ENCODE measurements at places on chromosomes 13 and 19.

DNA sequence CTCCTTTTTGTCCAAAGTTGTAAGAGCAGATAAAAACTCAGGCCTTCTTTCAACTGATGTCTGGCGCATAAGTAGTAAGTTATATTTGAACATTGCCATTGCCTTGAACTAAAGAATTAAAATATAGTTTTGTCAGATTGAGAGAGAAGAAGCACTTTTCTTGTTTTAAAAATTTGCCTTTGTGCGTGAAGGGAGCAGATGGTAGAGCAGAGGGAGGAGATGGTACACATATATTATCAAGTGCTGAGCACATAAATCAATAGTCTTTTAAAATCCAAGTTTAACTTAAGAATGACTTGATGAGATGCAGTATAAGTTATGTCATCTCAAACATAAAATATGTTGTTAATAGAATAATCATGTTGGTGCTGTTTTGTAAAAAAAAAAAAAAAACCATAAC is 504.6 kb upstream of the KLHL1 start:
- DNase-seq = no peak

- peak; percentile 36 for DNase-seq
Observed at GRCh38 chr19:39843919-39844793, 2.0 kb downstream of the FBL start.

DNA sequence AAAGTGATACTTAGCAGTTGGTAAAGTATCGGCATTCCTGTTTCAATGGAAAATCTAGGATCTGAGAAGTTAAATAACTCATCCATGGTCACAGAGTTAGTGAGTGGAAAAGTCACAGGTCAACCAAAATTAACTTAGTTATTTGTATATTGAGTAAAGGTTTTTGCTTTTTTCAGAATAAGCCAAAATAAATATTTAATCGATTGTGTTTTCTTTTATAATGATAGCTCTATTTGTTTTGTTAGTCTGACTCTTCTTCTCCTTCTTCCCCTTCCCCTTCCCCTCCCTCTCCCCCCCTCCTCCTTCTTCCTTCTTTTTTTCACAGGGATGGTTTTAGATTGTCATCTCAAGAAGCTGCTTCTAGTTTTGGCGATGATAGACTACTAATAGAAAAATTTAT is 173.5 kb downstream of the PCCA start:
- no peak for DNase-seq

- no peak for DNase-seq
Observed at GRCh38 chr19:12513531-12514061, 29.0 kb upstream of the ZNF709 start.

- no peak for DNase-seq
Observed at GRCh38 chr13:105969761-105970160, 565.7 kb downstream of the EFNB2 start.

GRCh38 chr13:99297331-99297730 is 9.9 kb downstream of the GPR183 start:
- no peak for DNase-seq

DNA sequence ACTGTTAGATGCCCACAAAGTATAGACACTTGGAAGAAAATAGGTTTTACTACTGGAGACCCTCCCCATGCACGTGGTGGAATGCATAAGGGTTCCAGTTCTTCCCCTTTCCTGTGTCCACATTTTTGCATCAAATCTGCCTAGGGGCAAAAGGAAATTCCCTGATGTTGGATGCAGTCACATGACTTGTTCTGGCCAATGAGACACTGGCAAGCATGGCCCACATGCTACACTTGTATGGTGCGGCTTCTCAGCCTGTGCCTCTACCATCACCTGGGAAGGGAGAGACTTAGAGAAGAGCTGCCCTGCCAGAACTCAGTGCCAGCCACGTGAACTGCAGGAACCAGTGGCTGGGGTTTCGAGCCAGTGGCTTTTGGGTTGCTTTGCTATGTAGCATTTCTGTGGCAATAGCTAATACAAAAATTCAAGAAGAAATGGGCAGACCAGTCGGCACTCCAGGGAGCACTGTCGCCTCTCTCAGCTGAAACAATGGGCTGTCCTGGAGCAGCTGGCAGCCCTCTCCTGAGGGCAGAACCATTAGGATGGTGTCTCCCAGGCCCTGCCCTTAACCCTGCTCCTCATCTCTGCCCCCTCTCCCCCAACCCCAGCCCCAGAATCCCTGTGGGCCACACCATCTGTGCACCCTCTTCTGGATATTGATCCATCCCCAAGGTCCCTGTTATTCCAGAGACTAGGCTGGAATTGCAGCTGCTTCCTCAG is 634.0 kb downstream of the UQCRFS1 start:
- DNase-seq = no peak

- no peak for DNase-seq
Observed at GRCh38 chr13:112186091-112186490, 119.1 kb downstream of the SOX1 start.

- no peak for DNase-seq
Observed at GRCh38 chr13:113890774-113891480, 27.1 kb upstream of the GAS6 start.

- DNase-seq = peak; percentile 95
Observed at GRCh38 chr19:17226002-17226933, at the start of gene OCEL1. OCEL1 (plus strand) TSS chr19:17226226; CDS start chr19:17226248, 22 bp downstream.

- no peak for DNase-seq
Observed at GRCh38 chr19:49579947-49580263, 451 bp downstream of the NOSIP start.

DNA sequence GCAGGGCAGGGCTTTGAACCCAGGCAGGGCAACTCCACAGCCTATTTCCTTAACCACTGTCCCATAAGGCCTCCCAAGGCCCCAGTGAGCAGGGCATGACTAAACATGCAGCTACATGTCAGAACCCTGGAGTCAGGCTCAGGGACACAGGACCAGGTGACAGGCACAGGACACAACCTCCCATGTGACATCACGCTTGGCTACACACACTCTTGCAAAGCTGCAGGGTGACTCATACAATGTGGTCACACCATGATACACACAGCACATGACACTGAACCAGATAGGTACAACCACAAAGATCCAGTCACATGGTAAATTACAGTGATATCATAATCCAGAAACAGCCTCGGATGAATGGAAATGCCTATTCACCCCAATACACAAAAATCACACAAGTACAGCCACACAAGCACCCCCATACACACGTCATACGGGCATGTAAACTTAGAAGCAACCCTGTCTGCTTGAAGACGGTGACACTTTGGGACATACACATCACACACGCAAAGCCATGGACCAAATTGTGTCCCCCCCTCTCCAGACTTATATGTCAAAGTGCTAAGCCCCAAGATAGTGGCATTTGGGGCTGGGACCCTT is 14.5 kb downstream of the KLK4 start:
- DNase-seq = no peak

- DNase-seq = no peak
Observed at GRCh38 chr13:110528911-110529310, 32.6 kb downstream of the RAB20 start.

- DNase-seq = no peak
Observed at GRCh38 chr13:44292545-44292944, 81.1 kb upstream of the SERP2 start.

DNA sequence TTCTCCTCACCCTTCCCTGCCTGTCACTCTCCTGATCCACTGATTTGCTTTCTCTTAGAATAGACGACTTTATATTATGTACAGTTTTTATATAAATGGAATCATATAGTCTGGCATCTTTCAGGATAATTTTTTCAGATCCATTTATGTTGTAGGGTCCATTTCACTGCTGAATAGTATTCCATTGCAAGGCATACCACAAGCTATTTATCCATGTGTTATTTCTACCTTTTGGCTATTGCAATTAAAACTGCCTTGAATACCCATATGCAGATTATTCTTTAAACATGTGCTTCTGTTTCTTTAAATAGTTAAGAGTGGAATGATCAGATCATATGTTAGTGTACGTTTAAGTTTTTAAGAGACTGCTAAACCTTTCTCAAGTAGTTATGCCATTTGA is 17.8 kb upstream of the ZNF177 start:
- DNase-seq = no peak
